CD4-positive, alpha-beta T cell treated with Interleukin-1 beta for 1 hour (primary cell): ENCODE measurements at places on chromosomes 13 and 19.

GRCh38 chr13:21427741-21428140, 31.4 kb downstream of the ZDHHC20 start:
- DNase-seq: no peak

DNA sequence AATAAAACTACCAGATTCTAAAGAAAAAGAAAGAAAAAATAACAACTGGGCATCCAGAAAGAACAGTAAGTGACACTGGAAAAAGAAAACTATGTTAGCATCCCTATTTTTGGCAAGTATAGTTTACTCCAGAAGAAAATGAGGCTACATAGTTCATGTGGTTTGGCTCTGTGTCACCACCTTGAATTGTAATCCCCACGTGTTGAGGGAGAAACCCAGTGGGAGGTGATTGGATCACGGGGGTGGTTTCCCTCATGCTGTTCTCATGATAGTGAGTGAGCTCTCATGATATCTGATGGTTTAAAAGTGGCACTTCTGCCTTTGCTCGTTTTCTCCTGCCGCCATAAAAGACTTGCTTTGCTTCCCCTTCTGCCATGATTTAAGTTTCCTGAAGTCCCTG, 76.9 kb downstream of the ITGBL1 start:
- no peak for DNase-seq

GRCh38 chr13:41652735-41653361, 195.5 kb downstream of the RGCC start:
- DNase-seq: peak; percentile 24

- DNase-seq: no peak
Measured at GRCh38 chr13:42099962-42100675, 51.7 kb downstream of the DGKH start.

GRCh38 chr19:5002143-5002542, 33.2 kb downstream of the KDM4B start:
- no peak for DNase-seq

GRCh38 chr19:53537121-53537520, 824 bp upstream of the ZNF331 start:
- DNase-seq: no peak

DNA sequence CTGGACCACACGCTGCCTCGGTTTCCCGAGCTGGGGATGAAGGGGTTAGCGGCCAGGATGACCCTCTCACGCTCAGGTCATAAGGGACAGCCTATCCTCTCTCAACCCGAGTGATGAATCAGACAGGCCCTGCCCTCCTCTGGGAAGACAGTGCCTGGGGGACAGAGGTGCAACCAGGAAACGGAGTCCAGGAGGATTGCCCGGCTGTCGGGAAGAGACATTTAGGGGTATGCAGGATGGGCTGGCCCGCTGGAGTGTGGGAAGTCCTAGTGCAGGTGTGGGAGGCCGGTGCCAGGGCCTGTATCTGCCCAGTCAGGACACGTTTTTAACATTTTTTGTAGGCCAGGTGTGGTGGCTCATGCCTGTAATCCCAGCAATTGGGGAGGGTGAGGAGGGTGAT, 8.3 kb downstream of the LSM7 start:
- no peak for DNase-seq

DNA sequence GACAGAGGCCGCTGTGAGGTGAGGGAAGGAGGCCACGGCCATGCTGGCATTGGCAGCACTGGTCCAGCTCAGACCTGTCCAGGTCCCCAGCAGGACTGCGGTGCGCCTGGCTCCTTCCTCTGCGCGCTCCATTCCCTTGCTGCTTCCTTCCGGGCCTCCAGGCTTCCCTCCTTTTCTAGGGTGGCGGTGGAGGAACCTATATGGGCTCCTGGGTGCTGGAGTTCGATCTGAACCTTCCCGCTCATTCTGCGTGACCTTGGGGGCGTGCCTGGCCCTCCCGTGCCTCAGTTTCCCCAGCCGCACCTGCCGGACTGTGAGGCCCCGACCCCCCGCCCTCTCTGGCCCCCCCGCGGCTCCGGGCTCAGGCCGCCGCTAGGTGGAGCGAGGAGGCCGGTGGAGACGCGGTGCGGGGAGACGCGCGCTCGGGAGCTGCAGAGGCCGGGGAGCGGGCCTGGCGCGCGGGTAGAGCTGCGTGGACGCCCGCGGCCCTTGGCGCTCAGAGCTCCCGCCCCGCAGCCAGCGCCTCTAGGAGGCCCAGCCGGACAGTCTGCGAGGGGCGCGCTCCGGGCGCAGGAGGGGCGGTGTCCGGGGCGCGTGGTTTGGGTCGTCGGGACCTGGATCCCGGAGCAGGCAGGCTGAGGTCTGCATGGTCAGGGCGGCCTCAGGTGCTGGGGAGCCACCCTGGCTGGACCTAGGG, 29.9 kb downstream of the EFNA2 start:
- peak; percentile 27 for DNase-seq

GRCh38 chr19:13788991-13789390, 6.3 kb upstream of the ZSWIM4 start:
- peak; percentile 60 for DNase-seq

GRCh38 chr19:17784201-17785008, 10.5 kb upstream of the B3GNT3 start:
- peak; percentile 74 for DNase-seq

- DNase-seq: no peak
Measured at GRCh38 chr13:27572234-27572901, 48.0 kb downstream of the LNX2 start.

- DNase-seq: no peak
Measured at GRCh38 chr13:49216334-49216733, 3.8 kb upstream of the MLNR start.

DNA sequence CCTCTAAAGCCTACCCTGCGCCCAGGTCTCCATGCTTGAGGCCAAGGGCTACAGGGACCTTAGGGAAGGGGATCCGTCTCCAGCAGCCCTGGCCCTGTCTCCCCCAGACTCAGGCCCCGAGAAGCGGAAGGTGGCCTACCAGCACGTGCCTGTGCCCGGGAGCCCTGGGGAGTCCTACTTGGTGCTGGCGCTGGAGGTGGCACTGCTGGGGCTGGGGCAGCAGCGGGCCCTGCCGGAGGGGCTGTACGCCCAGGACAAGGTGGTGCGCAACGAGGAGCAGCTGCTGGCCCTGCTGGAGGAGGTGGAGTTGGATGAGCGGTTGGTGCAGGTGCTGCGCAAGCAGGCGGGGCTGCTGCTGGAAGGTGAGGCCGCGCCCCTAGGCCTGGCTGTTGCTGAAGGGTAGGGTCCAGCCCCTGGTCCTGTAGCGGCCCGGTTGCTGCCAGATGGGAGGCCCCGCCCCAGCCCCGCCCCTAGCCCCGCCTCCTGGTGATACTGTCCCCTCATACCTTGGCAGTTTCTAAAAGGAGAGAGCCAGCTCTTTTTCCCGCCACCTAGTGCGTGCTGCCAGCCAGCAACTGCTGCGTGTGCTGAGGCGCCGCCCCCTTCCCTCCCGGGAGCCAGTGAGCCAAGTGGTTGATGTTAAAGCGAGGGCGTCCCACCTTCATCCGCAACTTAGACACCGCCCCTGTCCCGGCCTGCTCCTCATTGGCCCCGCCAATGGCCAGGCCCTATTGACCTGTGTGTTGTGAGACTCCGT, 22.6 kb downstream of the ZSWIM4 start:
- peak; percentile 67 for DNase-seq

DNA sequence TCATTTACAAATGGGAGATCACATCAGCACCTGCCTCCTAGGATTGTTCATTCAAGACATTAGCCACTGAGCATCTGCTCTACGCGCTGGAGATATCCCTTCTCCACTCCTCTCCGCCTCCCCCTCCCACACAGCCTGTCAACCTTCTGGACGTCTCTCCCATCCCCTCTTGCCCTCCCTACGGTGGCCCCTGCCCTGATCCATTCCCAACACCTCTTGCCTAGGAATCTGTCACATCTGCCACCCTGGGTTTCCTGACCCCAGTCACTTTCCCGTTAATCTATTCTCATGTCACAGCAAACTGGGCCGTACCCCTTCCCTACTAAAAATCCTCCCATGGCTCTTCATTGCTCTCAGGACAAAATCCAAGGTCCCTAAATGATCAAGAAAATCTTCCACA, 10.3 kb downstream of the DYRK1B start:
- no peak for DNase-seq

GRCh38 chr19:36051236-36051635, 2.8 kb downstream of the THAP8 start:
- DNase-seq: no peak

GRCh38 chr13:32902029-32902780, 114.0 kb upstream of the KL start:
- no peak for DNase-seq

- no peak for DNase-seq
Measured at GRCh38 chr19:32540621-32541020, 40.4 kb upstream of the PDCD5 start.

DNA sequence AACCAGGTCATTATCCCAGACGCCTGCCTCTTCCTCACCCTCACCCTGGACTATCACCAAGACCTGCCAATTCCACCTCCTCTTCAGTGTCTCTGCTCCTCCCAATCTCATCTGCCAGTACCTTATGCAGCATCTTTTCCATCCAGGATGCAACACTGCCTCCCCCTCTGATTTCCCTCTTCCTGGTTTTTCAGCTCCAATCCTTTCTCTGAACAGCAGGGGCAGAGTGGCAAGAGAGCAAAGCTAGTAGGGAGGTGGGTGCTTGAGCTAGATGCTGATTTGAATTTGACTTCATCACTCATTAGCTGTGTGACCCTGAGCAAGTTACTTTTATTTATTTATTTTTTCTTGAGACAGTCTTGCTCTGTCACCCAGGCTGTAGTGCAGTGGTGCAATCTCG, 25.6 kb upstream of the CABP5 start:
- DNase-seq: no peak

DNA sequence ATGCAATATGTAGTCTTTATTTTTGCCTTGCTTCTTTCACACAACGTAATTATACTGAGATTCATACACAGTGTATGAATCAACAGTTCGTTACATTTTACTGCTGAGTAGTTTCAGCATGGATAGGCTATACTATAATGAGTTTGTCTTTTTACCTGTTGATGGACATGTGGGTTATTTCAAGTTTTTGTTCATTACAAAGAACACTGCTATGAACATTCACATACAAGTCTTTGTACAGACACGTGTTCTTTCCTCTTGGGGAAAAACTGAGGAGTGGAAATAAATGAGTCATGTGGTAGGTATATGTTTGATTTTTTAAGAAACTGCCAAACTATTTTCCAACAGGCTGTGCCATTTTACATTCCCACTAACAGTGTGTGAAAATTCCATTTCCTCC, 35.1 kb downstream of the ENOX1 start:
- no peak for DNase-seq

DNA sequence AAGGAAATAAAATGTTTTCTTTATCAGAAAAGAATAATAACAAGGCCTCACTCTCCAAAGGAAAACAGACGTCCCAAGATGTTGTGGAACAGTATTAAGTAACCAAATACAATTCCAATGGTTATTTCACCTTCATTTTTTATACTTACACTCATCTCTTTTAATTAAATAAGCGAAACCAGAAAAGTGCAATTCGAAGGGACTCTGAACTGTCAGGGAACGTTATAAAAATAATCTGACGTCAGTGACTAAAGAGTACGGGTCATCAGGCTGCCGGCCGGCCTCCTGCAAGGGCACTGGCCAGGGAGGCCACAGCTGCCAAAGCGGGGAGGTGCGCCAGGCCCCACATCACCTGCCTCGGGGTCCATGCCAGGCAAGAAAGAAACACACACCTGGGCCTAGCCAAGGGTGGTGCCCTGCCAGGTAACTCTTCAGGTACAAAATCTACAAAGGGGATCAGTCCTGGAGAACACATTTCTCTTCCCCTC, 61.2 kb downstream of the CDADC1 start:
- DNase-seq: no peak

DNA sequence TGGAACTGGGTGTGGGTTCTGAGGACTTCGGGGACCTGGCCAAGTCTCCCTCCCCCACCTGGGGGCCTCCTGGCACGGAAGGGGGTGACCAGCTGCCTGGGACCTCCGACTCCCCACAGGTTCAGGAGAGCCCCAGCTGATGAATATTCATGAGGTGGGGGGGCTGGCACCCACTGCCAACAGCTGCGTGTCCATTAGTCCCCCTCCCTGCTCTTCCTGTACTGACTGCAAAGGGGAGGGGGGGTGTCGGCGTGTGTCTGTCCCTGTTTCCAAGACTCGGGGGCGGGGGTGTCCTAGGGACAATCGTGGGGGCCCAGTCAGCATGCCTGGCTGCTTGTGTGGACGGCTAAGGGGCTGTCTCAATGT, 10.6 kb upstream of the NFIX start:
- DNase-seq: no peak

GRCh38 chr19:16104722-16105121, 7.0 kb upstream of the RAB8A start:
- no peak for DNase-seq

DNA sequence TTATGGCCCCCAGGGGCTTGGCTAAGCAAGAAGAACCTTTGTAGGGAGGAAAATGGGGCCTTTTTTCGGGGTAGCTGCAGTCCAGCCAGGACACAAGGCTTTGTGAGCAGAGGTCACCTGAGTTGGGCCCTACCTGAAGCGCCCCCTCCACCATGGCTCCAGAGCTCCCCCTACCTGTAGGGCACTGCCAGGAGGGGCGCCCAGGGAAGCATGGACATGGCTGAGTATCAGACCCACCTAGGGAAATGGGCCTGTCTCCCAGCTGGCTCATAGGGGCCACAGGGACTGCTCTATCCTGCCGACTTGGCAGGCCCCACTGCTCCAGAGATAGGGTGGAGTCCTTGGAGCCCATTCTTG, 9.0 kb upstream of the CEBPA start:
- DNase-seq: no peak

DNA sequence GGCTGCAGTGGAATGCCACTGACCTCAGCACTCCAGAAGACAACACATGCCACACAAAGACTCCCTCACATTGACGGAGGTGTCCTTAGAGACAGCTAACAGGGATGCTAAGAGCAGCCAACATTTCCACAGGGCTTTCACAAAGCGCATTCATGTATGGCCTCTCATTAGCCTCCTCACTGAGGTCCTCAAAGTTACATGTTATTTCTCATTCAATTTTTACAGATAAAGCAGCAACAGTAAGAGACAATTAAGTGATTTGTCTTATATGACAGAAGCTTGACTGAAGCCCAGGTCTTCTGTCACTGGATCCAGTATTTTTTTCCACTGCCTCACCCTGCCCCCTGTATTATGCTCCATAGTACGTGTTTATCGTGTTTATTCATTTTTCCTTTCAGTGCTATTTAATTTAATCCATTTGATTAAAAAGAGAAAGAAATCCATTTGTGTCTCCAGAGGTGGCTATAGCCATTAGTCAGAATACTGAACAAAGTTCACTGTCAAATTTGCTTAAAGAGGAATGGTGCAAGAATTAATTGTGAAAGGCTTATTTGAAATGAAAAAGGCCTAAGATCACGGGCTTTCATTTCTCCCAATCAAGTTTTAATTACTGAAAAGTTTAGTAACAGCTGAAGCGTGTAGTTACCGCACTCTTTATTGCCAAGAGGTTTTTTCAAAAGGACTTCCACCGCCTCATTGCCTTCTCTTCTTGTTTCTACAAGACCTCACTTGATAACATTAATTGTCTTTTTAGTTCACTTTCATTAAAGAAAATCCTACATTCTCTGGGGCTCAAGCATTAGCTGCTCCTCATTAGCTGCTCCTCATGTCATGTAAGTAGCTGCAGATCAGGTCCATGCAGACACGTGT, 115.0 kb downstream of the COG6 start:
- no peak for DNase-seq

- DNase-seq: no peak
Measured at GRCh38 chr13:55307909-55308308, 1832.8 kb upstream of the PRR20A start.
